ENCODE measurements at places on chromosomes 13 and 19.

GRCh38 chr19:262125-262524 is 29.1 kb downstream of the PLPP2 start:
- no peak for DNase-seq

GRCh38 chr13:27909378-27909777 is 10.4 kb upstream of the PDX1 start:
- no peak for DNase-seq

DNA sequence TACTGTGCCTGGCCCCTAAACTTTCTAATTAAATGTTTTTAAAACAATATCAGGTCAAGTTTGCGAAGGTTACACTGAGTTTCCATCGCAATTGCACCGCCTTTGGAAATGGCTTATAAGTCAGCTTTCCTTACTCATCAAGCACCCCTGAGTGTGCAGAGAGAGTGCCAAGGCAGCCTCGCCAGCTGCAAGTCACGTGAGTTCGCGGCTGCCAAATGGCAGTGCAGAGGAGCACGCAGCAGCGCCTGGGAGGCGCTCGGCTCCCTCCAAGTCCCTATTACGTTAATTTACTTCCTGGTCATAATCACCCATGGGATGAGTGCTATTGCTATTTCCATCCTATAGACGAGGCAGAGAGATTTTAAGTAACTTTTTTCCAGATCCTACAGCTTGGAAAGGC is 319.6 kb downstream of the TEX29 start:
- no peak for DNase-seq

- DNase-seq: no peak
Observed at GRCh38 chr13:100520936-100521850, 67.4 kb downstream of the GGACT start.

- DNase-seq: no peak
Observed at GRCh38 chr13:41345165-41345913, 34.3 kb downstream of the NAA16 start.

- no peak for DNase-seq
Observed at GRCh38 chr13:44770951-44771350, 194.8 kb upstream of the TSC22D1 start.

DNA sequence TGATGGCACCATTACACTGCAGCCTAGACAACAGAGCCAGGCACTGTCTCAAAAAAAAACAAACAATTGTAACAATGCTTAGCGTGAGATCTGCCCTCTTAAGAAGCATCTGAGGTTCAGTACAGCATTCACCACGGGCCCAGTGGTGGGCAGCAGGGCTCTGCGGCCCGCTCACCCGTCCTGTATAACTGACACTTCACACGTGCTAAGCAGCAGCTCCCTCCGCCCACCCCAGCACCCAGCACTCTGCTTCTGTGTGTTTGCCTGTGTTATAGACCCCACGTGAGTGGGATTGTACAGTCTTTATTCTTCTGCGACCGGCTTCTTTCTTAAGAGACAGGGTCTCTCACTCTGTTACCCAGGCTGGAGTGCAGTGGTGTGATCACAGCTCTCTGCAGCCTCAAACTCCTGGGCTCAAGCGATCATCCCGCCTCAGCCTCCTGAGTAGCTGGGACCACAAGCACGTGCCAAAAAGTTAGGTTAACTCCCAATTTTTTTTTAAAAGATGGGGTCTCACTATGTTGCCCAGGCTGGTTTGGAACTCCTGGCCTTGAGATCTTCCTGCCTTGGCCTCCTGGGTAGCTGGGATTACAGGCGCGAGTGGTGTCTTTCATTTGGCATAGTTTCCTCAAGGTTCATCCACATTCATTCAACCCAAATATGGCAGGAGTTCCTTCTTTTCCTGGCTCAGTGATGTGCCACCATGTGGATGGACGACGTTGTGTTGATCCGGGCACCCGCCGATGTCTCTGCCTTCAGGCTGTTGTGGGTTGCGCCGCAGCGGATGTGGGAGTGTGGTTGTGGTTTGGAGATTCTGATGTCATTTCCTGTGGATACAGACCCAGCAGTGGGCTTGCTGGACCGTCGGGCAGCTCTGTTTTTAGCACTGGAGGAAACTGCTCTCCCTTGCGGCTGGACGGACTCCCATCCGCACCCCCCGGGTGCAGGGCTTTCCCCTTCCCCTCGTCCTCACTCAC is 170.0 kb downstream of the KDM4B start:
- no peak for DNase-seq

DNA sequence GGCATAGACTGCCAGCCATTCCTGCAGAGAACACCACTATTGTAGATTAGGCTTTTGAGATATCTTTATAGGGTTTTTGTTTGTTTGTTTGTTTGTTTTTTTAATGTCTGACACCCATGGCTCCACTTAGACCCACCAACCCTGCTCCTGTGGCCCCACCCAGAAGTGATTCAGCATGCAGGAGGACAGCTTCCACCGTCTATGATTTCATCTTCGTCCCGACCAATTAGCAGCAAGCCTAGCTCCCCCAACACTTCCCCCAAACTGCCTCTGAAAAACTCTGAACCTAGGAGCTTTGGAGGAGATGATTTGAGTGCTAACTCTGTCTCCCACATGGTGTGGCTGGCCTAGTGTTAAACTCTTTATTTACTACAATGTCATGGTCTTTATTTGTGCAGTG is 108.3 kb upstream of the RXFP2 start:
- DNase-seq: no peak

DNA sequence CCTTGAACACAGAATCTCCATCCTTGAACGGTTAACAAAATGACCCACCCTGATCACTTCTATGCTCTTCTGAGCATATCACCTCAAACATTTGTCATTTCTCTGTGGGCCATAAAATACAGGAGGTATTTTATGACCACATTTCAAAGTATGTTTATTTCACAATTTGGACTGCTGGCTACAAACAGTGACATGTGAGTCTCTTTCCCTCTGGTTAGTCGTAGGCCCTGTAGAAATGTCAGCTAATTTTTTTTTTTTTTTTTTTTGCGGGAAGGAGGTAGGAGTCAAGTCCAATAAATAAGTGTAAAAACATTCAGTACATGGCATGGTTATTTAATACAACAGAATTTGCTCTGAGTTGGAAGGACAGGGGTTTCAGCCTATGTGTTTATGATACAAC is 70.7 kb downstream of the FOXO1 start:
- DNase-seq: no peak

DNA sequence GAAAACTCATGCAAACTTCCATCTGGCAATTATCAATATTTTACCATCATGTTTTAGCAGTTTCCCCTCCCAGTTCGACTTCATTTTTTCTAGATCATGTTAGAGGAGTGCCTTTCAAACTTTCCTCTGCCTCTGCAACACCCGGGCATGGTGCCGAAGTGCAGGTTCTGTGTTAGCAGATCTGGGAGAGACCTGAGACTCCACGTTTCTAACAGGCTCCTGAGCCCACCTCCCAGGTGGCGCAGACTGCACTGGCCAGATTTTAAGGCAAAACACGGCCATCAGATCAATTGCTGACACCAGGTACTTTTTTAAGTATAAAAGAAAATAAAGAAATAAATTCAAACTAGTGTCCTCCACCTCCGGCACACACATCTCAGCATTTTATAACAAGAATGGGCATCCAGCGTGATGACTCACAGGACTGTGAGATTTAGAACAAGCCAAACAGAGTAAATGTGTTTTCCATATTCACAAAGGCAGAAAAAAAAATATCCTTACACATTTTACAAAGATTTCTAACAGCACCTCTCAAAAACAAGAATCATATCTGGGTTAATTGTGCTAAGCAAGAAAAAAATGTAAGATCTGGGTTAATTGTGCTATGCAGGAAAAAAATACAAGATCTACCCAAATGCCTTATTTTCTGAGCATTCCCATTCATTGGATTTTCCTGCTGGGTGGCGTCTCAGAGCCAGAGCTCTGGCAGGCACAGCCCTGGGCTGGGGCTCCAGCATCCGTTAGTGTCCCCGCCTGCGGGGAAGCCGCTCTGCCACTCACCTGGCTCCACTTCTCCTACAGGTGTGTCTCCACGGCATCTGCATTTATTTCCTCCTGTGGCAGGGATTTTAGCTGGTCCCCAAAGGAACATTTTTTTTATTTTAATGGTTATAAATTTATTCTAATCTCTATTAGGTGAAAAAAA is 127.9 kb upstream of the SOX1 start:
- no peak for DNase-seq

DNA sequence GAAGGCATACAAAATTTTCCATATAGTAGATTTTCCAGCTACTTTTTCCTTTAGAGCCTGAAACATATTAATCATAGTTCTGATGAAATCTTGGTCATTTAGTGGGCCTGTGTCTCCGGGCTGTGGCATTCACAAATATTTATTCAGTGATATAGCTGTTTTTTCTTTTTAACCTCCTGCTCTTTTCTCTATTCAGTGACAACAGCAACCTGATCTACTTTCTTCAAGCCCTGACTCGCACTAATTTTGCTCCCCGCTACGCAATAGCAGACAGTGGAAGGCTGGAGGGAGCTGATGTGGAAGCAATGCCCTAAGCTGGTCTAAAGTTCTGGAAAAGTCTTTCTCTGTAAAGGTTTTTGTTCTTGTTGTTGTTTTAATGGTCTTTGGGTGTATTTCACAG is 289.7 kb downstream of the SLITRK6 start:
- no peak for DNase-seq

DNA sequence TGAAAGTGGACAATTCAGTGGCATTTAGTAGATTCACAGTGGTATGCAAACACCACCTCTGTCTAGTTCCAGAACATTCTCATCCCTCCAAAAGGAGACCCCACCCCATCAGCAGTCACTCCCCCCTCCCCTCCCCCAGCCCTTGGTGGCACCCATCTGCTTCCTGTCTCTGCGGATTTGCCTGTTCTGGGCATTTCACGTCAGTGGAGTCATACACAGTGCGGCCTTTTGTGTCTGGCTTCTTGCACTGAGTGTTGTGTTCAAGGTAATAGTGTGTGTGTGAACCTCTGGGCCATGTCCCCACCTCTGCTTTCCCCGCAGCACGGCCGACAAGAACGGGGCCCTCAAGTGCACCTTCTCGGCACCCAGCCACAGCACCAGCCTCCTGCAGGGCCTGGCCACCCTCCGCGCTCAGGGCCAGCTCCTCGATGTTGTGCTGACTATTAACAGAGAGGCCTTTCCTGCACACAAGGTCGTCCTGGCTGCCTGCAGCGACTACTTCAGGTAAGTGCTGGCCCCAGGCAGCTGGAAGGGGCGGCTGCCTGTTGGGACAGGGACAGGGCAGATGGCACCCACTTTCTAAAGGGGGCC is 19.4 kb upstream of the CRTC1 start:
- DNase-seq: no peak

DNA sequence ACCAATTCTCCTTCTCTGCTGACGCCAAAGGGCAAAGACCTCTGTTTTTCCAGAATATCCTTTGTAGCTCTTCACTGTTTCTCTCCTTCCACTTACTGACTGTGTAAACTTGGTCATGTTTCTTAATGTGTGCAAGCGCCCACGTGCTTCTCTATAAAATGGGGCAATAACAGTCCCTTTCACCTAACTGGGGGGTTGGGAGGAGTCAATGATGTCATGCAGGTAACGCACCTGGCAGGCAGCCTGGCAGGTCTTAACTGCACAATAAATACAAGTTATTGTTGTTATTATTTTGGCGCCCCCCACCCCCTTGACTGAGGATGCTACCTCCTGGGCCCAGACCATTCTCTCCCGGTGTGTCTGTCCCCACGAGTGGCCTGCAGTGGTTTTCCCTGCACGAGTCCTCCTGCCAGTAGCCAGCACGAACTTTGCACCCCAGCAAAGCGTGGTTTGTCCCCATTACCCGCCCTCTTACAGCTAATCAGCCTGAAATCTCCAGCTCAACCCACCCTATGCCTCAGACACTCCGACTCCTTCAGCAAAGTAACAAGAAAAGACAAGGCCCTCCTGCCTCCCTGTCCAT is 5.3 kb downstream of the SBSN start:
- DNase-seq: no peak

- DNase-seq: no peak
Observed at GRCh38 chr13:45821811-45822210, 29.7 kb downstream of the SIAH3 start.

- no peak for DNase-seq
Observed at GRCh38 chr19:16893686-16893989, 4.8 kb downstream of the F2RL3 start.

DNA sequence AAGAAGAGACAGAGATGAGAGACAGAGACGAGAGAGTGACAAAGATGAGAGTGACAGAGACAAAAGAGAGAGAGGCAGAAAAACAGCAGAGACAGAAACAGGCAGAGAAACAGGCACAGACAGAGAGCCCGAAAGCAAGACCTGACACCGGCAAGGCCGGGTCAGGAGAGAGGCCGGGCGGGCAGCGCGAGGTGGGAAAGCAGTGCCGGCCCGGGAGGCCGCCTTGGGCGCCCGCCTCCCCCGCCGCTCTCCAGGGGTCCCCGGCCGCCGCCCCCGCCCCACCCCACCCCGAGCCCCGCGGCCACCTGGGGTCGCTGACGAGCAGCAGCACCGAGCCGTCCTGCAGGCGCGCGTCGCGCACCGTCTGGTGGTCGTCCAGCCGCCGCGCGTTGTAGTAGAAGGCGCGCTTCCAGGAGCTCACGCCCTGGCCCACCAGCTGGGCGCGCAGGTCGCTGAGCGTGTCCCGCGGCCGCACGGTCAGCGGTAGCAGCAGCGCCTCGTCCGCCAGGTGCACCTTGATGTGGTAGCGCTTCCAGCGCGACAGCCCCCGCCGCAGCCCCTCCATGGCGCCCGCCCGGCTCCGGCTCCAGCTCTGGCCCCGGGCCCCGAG is at the start of gene TINCR:
TINCR (minus strand) TSS at position 594 of the 610 bp plus-strand sequence.
- no peak for DNase-seq

GRCh38 chr19:41799444-41800000 is 3.1 kb downstream of the CEACAM3 start:
- DNase-seq: no peak

DNA sequence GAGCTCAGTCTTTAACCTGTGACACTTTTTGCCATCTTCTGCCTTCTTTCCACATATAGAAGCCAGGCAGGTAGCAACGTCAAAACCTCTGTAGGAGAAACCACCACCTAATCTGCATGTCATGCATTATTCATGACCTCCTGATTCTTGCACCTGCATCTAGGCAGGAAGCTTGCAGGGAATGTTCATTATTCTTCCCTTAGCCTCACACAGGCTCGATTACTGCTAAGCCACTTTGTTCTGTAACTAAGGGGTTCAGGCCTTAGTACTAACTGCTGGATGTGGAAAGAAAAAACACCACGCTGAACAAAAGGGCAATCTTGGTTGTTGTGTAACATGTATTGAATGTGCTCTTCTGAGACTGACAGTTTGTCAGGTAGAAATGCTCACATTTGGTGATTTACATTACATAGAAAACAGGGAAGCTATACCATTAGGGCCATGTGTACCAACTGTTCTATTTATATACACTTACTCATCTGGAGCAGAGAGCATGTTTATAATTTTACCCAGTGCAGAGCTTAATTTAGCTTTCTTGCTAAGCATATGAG is 366.9 kb downstream of the KLF12 start:
- no peak for DNase-seq

GRCh38 chr13:24929196-24929595 is 165.2 kb downstream of the RNF17 start:
- DNase-seq: no peak

GRCh38 chr13:24181991-24182702 is 21.6 kb downstream of the SPATA13 start:
- DNase-seq: no peak

GRCh38 chr13:80171096-80171495 is 169.8 kb downstream of the SPRY2 start:
- no peak for DNase-seq

Measured in nucleus accumbens (tissue), 56 donors.